ENCODE measurements at places on chromosomes 16 and 17. TPM values are rescaled to one million over a fixed set of nuclear protein-coding genes. Genes with fewer than 3 reads are reported as not detected.

Gene RCVRN
- total RNA-seq, result 0.70 TPM

- DNase-seq, result no peak
These were observed 27.9 kb downstream of the KATNB1 start for GRCh38 chr16:57763285-57764005.

DNA sequence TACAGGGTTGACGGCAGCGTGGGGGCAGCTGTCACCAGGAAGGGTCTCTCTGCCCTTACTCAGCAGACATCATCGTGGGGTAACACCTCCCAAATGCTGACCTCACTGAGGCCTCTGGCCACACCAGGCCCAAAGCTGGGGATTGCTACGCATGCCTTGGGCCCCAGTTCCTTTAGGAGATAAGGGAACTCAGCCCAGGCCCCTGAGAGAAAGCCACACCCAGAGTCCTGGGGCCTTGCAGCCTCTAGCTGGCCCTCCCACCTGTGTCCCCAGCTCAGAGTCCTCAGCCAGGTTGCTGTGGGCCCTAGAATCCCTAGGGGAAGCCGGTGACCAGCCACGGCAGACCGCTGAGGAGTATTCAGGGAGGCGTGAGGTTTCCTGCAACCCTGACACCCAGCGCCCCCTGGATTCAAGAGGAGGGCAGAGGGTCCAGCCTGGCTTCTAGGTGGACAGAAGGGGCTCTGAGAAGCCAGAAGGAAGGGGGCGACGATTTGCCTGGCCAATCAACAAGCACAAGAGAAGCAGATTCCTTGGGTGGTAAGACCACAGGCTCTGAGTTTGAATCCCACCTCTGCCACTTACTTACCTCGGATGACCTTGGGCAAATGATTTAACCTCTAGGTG is 10.3 kb upstream of the GINS2 start:
- no peak for DNase-seq

Gene PRDM7
- total RNA-seq, result not detected

DNA sequence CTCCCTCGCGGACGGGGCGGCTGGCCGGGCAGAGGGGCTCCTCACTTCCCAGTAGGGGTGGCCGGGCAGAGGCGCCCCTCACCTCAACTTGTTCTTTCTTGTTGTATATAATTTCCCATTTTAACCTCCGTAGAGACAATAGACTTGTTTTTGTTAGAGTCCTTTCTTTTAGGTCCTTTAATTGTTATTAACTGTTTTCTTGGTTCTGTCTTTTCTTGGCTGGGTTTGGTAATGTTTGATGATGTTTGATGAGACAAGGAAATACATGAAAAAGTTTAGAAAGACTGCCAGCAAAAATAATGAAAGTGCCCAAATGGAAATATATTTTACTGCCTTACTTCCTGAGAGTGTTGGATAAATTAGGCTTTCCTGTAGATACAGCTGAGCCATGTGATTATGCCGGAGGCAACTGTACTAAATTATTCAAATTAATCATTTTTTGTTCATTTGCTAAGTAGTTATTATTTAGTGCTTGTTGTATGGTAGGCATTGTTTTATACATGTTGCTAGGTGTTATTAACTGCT is 30.9 kb downstream of the PRPSAP2 start:
- DNase-seq, result no peak

- no peak for DNase-seq
These were observed 11.7 kb upstream of the ST6GALNAC2 start for GRCh38 chr17:76597156-76598003.

Gene SEZ6L2
- total RNA-seq, result 1.2 TPM

Gene ITGAX
- 5.9 TPM for total RNA-seq

Gene PRSS22
- not detected for total RNA-seq

Gene HCRT
- not detected for total RNA-seq

DNA sequence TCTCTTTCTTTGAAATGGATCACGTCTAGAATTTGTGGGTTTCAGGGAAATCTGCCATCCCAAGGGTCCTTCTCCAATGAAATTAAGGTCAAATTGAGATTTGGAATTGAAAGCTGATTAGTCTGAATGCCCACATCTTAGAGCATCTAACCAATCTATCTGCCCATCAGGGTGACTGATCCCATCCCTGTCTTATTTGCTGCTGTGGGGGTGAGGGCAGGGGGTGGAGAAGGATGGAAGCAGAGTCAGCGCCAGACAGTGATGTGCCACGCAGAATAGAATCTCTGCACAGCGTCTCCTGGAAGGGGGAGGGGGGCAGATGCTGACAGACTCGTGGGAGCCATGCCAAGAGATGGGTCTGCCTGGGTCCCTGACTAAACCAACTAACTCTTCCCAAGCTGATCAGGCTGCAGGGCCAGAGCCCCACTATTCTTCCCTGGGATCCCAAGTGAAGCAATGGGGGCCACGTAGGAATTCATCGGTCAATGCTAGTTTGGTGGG is 32.1 kb downstream of the CDK5RAP3 start:
- DNase-seq, result no peak

Gene MYL11
- total RNA-seq, result 0.59 TPM

All from cardiac septum (tissue), 1 donor.